ENCODE measurements at places on chromosomes 1 and 21.
A peak's percentile ranks its signal among the peaks of the same experiment; 100 is the strongest.

DNA sequence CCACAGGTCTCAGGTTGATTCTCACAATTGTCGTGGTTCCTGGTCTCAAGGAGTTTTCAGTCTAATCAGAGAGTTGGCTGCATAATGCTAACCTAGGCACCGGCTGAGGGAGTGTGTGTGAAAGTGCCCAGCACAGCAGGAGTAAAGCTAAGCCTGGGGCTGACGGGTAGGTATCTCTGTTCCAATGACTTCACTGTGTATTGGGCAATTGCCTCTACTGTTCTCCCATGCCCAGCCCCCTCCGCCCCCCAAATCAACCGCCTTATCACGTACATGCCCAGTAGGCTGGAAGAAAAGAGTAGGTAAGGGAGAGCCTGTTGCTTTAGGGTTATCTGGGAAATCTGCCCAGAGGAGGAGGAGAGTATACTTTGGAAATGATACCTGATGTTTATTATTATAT lies 54.7 kb downstream of the MRPS6 start:
- no peak for DNase-seq

DNA sequence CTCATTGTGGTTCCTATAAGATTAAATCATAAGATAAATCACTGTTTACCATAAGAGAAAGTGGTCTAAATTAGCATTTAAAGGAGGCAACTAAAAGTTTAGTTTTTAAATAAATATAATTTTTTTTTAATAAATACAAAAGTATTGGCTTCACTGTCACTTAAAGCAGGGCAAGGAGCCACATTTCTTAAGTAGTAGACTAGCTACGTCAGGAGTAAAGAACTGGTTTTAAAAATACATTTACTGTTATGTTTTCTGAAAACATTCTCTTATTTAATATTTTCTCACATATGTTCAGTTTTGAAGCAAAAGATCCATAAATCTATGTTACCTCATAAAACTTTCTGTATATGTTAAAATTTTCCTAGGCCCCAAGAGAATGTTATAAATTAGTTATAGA lies 2.2 kb downstream of the ANGPTL1 start:
- DNase-seq, result no peak

DNA sequence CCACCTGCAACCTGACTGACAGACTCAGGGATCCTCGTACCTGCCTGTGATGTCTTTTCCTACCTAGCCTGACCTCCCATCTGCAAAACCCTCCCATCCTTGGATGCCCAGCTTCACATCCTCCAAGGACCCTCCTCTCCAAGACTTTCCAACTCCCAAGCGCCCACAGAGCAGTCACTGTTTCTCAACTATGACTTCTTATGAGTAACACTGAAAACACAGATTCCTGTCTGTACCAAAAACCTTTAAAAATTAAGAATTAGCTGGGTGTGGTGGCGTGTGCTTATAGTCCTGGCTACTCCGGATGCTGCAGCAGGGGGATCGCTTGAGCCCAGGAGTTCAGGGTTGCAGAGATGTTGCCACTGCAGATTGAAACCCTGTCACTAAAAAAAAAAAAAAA lies 181.9 kb downstream of the PSMG1 start:
- DNase-seq, result no peak

DNA sequence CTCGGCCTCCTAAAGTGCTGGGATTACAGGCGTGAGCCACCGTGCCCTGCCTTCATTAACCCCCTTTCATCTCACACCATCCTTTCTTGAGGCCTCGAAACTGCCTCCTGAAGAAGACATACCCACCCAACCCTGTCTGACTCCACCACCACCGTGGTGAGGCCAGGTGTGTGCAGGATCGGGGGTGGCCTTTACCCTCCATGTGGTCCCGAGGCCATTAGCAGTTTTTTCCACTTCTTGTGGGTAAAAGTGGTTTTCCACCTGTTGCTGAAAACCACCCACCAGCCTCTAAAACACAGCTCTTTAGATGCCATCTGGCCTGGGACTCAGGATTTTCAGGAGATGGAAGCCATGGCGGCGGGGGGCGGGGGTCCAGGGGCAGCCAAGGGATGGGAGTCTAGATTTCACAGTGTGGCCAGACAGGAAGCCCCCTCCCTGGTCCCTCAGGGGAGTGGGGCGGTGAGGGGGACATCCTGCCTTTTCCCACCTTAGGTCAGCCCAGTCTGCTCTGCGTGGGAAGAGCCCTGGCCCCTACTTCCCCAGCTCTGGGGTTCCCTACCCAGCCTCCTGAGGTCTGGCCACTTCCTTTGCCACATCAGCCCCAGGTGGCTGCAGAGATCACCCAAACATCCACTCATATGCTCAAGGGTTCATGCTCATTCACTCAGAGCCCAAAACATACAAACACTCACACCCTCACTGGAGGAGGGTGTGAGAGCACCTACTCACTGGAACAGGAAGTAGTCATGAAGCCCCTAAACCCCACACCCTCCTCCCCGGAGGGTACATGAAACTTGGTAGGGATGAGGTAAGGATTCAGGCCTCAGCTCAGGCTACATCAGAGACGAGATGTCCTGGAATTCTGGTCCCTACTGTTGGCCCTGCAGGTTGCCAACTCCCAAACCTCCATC lies 2.3 kb downstream of the FGR start:
- DNase-seq, result no peak

DNA sequence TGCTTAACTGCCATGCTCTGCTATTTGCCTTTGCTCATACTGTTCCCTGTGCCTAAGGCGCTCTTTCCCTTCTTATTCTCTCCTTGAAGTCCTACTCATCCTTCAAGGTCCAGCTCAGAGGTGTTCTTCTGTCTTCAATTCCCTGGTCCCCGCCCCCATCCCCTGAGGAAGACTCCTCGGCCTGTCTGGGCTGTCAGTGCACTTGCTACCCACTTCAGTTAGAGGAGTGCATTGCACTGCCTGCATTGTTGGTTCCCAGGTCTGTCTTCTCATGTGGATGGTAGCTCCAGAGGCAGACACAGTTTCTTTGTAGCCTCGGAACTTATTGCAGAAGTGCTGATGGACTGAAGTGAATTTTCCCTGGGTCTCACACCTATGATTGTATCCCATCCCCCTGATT lies 194.0 kb downstream of the C1orf94 start:
- no peak for DNase-seq

DNA sequence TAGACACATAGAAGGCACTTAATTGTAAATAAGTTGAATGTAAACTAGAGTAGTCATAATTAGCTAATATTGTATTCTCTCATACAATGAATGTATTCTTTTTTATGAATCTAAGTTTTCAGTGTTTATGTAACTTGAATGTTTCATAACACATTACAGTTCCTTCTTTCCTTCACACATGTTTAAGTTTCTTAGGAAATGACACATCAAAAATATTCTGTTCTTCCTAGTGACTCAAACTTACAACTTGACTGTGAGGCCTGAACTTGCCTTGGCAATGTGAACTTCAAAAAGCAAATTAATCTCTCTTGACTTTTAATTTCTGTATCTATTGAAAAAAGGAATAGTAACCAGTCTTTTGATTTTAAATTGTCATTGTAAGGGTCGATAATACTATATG lies 700.1 kb downstream of the KCNT2 start:
- no peak for DNase-seq

DNA sequence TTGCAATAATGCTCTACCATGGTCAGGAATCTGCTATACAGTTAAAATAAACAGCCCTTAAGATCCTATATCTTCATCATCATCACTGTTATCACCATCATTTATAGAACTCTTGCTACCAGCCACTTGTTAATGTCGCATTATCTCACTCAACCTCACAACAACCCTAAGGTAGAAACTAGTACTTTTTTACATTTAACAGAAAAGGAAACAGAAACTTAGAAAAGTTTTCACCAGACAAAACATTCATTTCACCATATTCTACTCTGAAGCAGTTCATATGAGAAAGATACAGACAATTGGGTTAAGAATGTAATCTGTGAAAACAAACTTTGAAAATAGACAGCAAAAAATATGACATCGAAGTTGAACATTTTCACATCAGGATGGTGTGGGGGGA lies 262.6 kb downstream of the ATG4C start:
- DNase-seq, result no peak

DNA sequence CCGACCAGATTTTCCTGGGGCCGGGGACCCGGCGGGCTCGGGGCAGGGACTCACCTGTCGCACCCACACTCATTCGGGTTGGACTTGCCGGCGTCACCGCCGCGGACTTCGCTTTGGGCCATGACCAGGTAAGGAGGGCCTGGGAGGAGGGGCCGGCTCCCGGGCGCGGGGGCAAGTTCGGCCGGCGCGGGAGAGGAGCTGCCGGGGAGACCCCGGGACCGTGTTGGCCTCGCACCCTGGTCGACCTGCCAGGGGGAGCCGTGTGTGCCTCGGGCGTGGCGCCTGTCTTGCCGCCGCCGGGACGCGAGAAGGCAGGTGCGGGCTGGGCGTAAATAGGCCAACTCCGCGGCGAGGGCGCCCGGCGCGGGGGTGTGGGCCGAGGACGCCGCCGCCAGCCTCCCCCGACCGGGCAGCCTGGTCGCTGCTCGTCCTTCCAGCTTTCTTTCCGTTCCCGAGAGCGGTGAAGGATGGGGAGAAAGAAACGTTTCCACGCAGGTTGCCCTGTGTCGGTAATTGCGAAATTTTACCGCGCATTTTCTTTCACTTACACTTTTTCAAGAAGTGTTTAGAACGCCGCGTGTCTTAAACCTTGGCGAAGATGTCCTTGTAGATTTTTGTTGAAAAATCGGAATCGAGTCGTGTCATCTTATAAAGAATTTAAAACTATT lies 558 bp downstream of the USP1 start:
- DNase-seq, result peak; percentile 31
